Neural progenitor cell (in vitro differentiated cells): ENCODE measurements at places on chromosomes 4 and X. TPM values are rescaled to one million over a fixed set of nuclear protein-coding genes. Genes with fewer than 3 reads are reported as not detected.

TCEANC gene
- total RNA-seq: 3.6 and 6.8 TPM in 2 replicates

DNA sequence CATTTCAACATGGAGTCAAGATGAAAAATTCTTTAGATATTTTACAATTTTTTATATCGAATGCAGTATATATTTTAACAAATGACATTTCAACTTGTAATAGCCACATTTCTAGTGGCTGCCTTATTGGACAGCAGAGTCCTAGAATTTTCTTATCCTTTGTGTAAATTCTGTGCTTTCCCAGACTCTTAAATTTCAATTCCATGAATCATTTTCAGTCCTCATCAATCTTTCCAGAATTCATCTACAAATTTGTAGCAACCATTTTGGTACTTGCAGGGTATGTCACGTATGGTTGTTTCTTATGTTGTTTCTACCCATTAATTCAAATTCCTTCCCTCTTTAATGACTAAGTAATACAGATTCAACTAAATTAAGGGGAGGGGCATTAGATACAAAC is 2.7 kb downstream of the PAICS start:
- DNase-seq: no peak

PRDM8 gene
- total RNA-seq: 0.03 TPM in 1 of 2 replicates, not detected in the other

GRCh38 chr4:7189066-7189465 is 3.3 kb upstream of the SORCS2 start:
- no peak for DNase-seq
